ENCODE measurements at places on chromosomes 1 and 21.

GRCh38 chr1:8495928-8496401, 178.1 kb downstream of the SLC45A1 start:
- no peak for DNase-seq

- DNase-seq = no peak
Measured at GRCh38 chr1:156431769-156432668, 63.0 kb downstream of the RHBG start.

- no peak for DNase-seq
Measured at GRCh38 chr1:149997585-149998262, 12.8 kb downstream of the OTUD7B start.

GRCh38 chr1:212039622-212040021, 4.1 kb downstream of the DTL start:
- DNase-seq = no peak

DNA sequence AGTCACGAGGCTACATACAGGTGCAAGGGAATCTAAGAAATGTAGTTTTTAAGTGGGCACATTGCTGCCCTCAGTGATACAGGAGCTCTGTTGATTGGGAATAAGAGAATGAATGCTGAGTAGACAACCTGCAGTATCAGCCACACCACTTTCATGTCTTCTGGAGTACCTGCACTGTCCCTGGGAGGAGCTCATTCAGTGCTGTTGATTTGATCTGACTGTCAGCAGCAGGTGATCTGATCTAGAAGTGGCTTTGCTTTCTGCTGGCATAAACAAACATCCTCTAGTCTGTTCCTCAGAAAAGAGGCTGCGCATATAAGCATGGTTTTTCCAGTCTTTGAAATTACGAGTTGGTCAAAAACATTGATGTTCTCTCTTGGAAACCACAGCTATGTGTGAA, 35.5 kb upstream of the LRRC52 start:
- no peak for DNase-seq

GRCh38 chr1:156652131-156652991, 10.4 kb downstream of the BCAN start:
- no peak for DNase-seq

- no peak for DNase-seq
Measured at GRCh38 chr1:96524100-96524499, 197.5 kb upstream of the PTBP2 start.

DNA sequence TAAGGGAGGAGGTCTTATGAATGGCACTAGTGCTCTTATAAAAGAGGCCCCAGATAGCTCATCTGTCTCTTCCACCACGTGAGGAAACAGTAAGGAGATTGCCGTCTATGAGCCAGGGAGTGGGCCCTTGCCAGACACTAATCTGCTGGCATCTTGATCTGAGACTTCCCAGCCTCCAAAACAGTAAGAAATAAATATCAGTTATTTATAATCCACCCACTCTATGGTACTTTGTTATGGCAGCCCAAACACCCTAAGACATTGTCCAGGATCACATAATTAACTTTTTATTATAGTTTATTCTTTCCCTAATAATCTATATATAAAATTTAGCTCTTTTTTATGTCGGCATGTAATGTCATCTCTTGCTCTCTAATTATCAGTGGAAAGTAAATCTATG, 144.0 kb upstream of the IRF2BP2 start:
- no peak for DNase-seq

GRCh38 chr1:174800216-174800851, 199.4 kb upstream of the CACYBP start:
- DNase-seq = no peak

GRCh38 chr1:104592926-104593325, 843.2 kb downstream of the AMY1C start:
- DNase-seq = no peak

DNA sequence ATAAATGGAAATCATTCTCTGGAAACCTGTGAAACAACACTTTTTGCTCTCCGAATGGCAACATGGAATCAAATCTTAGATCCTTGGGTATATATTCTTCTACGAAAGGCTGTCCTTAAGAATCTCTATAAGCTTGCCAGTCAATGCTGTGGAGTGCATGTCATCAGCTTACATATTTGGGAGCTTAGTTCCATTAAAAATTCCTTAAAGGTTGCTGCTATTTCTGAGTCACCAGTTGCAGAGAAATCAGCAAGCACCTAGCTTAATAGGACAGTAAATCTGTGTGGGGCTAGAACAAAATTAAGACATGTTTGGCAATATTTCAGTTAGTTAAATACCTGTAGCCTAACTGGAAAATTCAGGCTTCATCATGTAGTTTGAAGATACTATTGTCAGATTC, 45.7 kb downstream of the PTGFR start:
- DNase-seq = no peak

DNA sequence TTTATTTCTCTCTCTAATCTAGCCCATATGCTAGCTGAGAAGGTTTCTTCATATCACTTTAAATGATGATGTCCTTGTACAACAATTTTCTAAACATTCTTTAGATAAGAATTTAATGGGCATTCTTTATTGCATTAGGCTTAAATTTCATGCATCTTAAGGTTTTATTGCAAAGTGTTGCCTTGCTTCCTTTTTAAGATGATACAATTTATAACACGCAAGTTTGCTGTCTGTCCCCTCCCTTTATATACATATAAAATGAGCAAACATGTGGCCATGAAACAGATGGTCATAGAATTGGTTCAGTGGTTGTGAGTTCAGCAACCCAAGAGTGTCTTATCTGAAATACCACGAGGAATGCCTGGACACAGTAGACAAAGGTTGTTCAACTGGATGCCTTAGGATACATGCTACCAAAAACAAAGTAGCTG, 12.1 kb downstream of the NBPF3 start:
- DNase-seq = no peak

- DNase-seq = no peak
Measured at GRCh38 chr21:16587141-16587581, 857.4 kb downstream of the USP25 start.

DNA sequence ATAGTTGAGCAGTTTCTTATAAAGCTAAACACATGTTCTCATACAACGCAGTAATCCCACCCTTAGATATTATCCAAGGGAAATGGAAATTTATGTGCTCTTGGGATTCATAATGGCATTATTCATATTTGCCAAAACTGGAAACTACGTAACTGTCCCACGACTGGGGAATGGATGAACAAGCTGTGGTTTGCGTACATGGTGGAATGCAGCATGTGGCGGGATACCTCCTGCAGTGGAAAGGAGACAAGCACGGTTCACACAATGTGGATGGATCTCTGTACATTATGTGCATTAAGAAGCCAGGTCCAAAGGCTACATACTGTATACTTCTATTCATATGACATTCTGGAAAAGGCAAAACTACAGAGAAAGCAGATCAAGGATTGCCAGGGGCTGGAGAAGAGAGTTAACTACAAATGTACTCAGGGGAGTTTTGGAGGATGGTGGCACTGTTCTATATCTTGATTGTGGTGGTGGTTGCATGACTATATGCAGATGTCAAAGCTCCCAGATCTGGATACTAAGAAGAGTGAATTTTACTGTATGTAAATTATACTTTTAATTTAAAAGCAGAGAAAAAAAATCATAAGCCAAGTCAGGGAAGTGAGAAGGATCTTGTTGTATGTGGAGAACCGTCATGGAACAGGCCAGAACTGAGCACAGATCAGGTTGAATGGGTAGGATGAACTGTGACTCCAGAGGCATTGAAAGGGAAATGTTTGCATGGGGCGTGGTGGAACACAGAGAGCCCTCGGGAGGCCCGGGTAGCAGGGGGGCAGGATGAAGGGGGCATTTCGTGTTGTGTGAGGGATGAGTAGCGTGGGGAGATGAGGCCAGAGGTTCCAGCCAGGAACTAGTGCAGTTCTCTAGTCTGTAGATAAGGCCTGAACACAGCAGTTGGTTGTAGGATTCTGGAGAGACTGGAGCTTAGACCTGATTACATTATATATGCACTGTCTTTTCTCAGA, 90.7 kb downstream of the GALNT2 start:
- DNase-seq = no peak

GRCh38 chr21:44046734-44047133, 34.6 kb downstream of the TRAPPC10 start:
- no peak for DNase-seq

DNA sequence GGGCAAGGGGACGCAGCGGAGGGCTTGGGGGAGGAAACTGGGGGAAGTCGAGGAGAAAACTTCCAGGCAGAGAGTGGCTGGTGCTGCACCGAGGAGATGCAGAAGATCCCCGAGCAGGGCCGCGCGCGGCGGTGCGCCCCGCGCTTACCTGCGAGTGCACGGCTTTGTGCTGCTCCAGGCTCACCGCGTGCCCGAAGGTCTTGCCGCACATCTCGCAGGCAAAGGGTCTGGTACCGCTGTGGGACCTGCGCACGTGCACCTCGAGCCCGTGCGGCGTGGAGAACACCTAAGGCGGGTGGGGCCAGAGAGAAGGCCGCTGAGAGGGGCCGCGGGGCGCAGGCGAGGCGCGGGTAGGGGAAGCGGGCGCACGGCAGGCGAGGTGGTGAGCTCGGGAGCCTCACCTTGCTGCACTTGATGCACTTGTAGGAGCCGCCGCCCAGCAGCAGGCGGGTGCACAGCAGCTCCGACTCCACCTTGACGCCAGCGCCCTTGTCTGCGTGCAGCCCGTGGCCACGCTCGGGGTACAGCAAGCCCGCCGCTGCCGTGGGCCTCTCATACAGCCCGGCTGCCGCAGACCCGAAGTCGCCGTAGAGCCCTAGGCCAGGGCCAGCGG, 6.4 kb downstream of the GFI1 start:
- DNase-seq = no peak

GRCh38 chr1:228015276-228016180, 8.7 kb downstream of the WNT3A start:
- DNase-seq = no peak

DNA sequence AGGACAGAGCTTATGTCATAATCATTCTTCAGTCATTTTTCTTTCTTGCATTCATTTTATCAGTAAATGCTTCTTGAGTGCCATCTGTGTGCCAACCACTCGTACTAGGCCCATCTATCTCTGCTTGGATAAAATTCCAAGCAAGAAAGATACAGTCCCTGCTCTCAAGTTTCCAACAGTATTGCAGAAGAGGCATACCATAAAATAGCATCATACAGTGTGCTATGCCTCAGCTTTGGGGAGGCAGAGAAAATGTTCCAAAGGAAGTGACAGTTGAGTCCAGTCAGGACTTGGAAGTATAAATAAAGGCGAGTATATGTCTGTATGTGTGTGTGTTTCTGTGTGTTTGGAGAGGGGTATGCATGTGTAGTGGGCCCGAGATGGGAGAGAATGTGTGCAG, 113.4 kb upstream of the HOOK1 start:
- DNase-seq = no peak

DNA sequence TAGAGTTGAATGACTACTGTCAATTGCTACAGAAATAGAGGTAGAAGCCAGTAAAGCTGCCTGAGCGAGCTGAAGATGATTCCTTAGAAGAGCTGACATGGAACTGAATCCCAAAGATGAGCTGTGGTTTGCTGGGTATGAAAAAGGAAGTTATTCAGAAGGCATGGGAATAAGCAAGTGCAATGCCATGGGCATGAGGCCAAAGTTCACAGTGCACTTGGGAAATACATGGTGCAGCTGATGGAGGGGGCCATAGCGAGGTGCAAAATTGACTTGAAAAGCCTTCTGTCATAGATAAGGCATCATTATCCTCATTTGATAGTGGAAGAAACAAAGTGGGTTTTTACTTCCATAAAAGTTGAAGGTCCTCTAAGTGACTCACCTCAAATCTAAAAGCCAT, 88.6 kb downstream of the NEK7 start:
- no peak for DNase-seq

GRCh38 chr1:43460988-43461693, 7.4 kb upstream of the HYI start:
- no peak for DNase-seq

- no peak for DNase-seq
Measured at GRCh38 chr1:109974191-109974590, 10.4 kb upstream of the AHCYL1 start.

Data from Jurkat, Clone E6-1 (cell line).